ENCODE measurements at places on chromosomes 16 and 17.

DNA sequence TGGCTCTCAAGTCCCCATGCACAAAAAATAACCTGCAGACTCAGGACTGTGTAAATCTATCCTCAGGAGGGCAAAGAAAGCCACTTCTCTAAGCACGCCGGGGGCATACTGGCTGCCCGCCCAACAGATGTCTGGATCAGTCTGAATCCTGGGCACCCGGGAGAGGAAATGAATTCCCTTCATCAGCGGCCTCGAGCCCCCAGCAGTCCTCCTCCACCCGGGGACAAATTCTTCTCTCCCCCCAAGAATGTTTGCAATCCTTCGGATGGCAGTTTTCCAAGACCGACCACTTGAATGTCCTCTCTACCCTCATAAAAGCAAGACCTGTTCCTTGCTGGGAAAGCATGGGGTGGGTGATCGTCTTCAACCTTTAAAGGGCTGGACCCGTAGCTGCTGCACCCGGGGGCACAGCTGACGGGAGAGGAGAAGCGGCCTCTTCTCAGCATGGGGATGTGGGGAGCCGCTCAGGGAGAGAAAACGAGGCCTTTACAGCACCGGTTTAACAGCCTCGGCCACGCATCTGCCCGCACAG lies 9.4 kb upstream of the MAP2K3 start:
- DNase-seq, result no peak
- peaks cover 14% of the 10 kb centered on the region for H3K27me3 ChIP-seq
- no peaks in the 10 kb centered on the region for H3K36me3 ChIP-seq
- H3K4me3 ChIP-seq, result peak overlapping the region; percentile 90

DNA sequence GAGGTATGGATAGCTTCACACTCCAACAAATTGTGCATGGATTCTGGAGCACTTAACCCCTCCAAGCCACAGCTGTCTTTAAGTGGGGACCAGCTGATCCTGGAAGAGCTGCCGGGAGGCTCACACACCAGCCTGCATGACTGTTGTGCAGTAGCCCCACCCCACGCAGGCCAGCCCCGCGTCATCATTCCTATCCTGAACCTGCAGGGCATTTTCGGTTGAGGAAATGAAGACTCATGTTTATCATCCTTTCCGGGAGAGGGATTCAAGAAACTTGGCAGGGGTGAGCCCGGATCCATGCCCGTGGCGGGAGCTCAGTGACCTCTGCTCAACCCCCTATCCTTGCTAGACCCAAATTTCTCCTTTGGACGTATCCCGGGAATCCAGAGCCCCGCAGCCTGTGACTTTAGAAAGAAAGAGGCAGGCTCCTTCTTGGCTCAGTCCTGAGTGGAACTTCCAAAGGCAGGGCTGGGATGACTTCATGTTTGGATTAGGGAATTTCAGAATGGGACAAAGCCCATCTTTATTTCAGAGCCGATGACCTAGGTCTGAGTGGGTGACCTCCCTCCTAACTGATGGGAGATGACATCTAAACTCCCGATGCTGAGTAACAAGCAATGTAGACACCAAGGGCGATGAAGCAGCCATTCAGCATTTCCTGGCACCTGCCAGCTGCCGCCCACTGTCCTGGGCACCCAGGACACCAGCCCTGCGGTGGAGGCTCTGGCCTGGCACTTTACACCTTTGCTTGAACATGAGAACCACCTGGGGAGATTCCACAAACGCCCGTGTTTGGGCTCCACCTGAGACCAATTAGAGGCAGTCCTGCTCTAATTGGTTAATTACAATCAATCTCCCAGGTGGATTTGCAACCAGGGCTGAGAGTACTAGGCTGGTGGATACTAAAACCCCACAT lies 43.3 kb upstream of the CMIP start:
- no peak overlapping the region for H3K27ac ChIP-seq
- DNase-seq, result no peak
- peaks cover 13% of the 10 kb centered on the region for H3K27me3 ChIP-seq
- H3K4me1 ChIP-seq, result peaks cover 3% of the 10 kb centered on the region
- H3K4me3 ChIP-seq, result no peak overlapping the region

DNA sequence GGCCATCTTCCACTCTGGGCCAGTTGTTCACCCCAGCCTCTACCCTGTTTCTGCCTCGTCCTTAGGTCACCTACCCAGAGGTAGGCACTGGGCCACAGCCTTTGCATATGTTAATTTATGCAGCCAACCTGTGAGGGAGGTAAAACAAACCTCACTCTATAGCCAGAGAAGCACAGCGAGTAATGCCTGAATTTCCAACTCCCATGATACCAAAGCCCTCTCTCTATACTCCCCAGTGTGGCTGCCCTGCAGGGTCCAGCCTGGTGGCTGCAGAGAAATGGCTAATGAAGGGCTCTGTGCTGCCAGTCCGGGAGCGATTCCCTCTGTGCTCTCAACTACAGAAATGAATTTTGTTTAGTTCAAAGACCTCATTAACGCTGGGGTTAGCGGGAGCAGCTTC lies 397.0 kb upstream of the CCL2 start:
- H3K36me3 ChIP-seq, result no peaks in the 10 kb centered on the region
- no peak for DNase-seq
- H3K4me1 ChIP-seq, result no peaks in the 10 kb centered on the region

GRCh38 chr17:42092939-42093338 lies 5.3 kb downstream of the ZNF385C start:
- peaks cover 78% of the 10 kb centered on the region for H3K27me3 ChIP-seq
- no peaks in the 10 kb centered on the region for H3K36me3 ChIP-seq
- H3K4me1 ChIP-seq, result peaks cover 5% of the 10 kb centered on the region

- H3K4me1 ChIP-seq, result no peaks in the 10 kb centered on the region
- H3K27ac ChIP-seq, result no peak overlapping the region
- H3K36me3 ChIP-seq, result no peaks in the 10 kb centered on the region
- no peak overlapping the region for H3K4me3 ChIP-seq
Observed at GRCh38 chr16:53609536-53609935, 94.1 kb downstream of the RPGRIP1L start.

GRCh38 chr16:56748191-56748590 lies 18.3 kb downstream of the NUP93 start:
- no peak for DNase-seq
- H3K36me3 ChIP-seq, result peaks cover 23% of the 10 kb centered on the region
- no peak overlapping the region for H3K27ac ChIP-seq
- no peaks in the 10 kb centered on the region for H3K27me3 ChIP-seq
- H3K4me3 ChIP-seq, result no peak overlapping the region

DNA sequence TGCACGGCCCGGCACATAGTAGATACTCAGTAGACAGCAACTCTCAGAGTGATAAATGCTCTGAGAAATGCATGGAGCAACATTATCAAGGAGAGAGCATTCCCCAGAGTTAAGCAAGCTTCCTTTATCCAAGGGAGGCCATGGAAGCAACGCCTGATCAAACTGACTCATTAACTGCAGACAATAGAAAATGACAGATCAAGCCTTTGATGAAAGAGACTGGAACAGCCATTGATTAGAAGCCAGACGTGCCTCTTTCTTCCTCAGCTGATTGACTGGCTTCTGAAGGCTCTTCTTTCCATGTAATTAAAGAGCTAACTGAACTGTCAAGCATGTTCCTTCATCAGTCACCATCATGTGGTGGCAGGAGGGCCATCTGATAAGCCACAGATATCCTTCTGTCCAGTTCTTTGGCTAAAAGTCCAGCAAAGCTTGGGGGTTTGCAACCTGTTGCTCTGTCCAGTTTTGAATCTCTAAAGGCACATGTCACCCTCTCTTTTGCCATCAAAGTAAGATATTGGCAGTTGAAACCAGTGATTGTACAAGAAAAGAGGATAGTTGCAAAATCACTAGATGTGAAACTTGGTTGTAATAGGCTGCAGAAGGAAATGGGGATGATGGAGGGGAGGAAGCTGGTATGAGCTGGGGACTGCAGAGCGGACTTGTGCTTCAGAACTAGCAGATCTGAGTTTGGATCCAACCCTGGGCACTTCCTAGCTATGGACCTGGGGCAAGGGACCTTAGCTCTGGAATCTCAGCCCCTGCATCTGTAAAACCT lies 188.0 kb downstream of the HAPSTR1 start:
- peaks cover under 1% of the 10 kb centered on the region for H3K27me3 ChIP-seq
- DNase-seq, result no peak
- no peaks in the 10 kb centered on the region for H3K4me1 ChIP-seq
- H3K36me3 ChIP-seq, result no peaks in the 10 kb centered on the region
- H3K27ac ChIP-seq, result no peak overlapping the region

GRCh38 chr17:21374441-21375161 lies 1.6 kb upstream of the KCNJ12 start:
- H3K27me3 ChIP-seq, result peaks cover 78% of the 10 kb centered on the region
- peaks cover 2% of the 10 kb centered on the region for H3K4me1 ChIP-seq
- no peak for DNase-seq
- H3K4me3 ChIP-seq, result no peak overlapping the region
- H3K36me3 ChIP-seq, result no peaks in the 10 kb centered on the region
- H3K27ac ChIP-seq, result no peak overlapping the region

GRCh38 chr17:69012895-69013805 lies 47.6 kb downstream of the ABCA9 start:
- no peaks in the 10 kb centered on the region for H3K4me1 ChIP-seq
- no peaks in the 10 kb centered on the region for H3K27me3 ChIP-seq
- no peak overlapping the region for H3K27ac ChIP-seq
- H3K36me3 ChIP-seq, result no peaks in the 10 kb centered on the region
- no peak for DNase-seq
- no peak overlapping the region for H3K4me3 ChIP-seq

DNA sequence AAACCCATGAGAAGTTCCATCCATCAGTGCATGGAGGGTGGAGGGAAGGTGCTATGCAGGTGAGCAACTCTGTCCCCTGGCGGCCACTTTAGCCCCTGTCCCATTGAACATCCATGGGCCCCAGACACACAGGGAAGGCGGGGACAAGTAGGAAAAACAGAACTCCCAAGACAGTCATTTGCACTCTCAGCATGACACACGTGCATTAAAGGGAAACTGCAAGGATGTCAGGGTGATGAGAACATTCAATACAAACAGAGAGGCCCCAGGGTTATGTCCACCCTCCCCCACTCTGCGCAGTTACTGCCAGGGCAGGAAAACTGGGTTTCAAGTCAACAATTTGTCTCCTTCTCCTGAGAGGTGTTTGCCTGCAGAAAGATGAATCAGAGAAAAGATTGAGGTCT lies 44.0 kb upstream of the AKTIP start:
- H3K27me3 ChIP-seq, result peaks cover 64% of the 10 kb centered on the region
- no peak overlapping the region for H3K4me3 ChIP-seq
- no peak for DNase-seq
- H3K27ac ChIP-seq, result no peak overlapping the region
- peaks cover 53% of the 10 kb centered on the region for H3K4me1 ChIP-seq
- H3K36me3 ChIP-seq, result peaks cover 2% of the 10 kb centered on the region

DNA sequence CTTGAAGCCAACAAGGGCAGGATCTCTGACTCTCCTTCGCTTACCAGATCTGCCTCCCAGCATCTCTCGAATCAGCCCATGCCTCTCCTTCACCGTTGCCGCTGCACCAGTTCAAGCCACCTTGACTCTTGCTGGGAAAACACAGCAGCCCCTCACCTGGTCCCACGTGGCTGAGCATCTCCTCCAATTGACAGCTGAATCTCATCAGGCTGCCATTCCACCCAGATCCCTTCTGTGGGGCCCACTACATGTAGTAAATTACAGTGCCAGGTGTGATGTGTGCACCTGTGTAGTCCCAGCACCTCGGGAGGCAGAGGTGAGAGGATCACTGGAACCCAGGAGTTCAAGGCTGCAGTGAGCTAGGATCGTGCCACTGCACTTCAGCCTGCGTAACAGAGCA lies 37.8 kb upstream of the C16orf78 start:
- H3K4me1 ChIP-seq, result no peaks in the 10 kb centered on the region
- H3K27ac ChIP-seq, result no peak overlapping the region
- DNase-seq, result no peak
- H3K4me3 ChIP-seq, result no peak overlapping the region
- peaks cover 3% of the 10 kb centered on the region for H3K27me3 ChIP-seq

DNA sequence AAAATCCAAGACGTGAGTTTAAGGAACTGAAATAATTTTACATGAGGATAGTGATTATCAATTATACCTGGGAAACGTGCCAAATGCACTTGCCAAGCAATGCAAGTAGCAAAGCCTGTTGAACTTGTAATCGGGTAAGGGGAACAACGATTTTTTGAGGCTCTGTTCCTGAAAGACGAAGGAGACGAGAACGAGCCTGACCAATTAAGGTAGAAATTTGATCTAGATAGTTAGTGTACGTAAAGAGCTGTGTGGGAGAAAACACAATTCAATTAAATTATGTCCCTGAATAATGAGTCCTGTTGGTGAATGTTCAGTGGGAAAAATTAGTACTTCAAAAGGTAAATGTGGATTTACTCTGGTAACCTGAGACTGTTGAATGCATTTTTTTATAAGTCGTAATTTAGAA lies 17.7 kb upstream of the KCTD5 start:
- peak overlapping the region; percentile 90 for H3K27ac ChIP-seq
- H3K36me3 ChIP-seq, result peaks cover 19% of the 10 kb centered on the region
- DNase-seq, result no peak
- H3K27me3 ChIP-seq, result peaks cover 6% of the 10 kb centered on the region

GRCh38 chr16:35492225-35492624 lies 2032.8 kb downstream of the TP53TG3F start:
- H3K27ac ChIP-seq, result no peak overlapping the region
- H3K27me3 ChIP-seq, result no peaks in the 10 kb centered on the region
- no peak for DNase-seq

GRCh38 chr17:57744195-57745170 lies 616 bp downstream of the CCDC182 start:
- DNase-seq, result no peak
- H3K36me3 ChIP-seq, result no peaks in the 10 kb centered on the region
- H3K4me1 ChIP-seq, result peaks cover 5% of the 10 kb centered on the region
- no peak overlapping the region for H3K4me3 ChIP-seq
- peaks cover 56% of the 10 kb centered on the region for H3K27me3 ChIP-seq
- H3K27ac ChIP-seq, result no peak overlapping the region

GRCh38 chr16:72876221-72876620 lies 171.7 kb downstream of the ZFHX3 start:
- H3K36me3 ChIP-seq, result no peaks in the 10 kb centered on the region
- peak; percentile 53 for DNase-seq
- peaks cover 23% of the 10 kb centered on the region for H3K4me1 ChIP-seq

GRCh38 chr17:14302431-14303099 lies 1.7 kb downstream of the HS3ST3B1 start:
- H3K4me1 ChIP-seq, result peaks cover 61% of the 10 kb centered on the region
- peak overlapping the region; percentile 97 for H3K4me3 ChIP-seq
- H3K27me3 ChIP-seq, result peaks cover 39% of the 10 kb centered on the region
- H3K27ac ChIP-seq, result peak overlapping the region; percentile 92
- DNase-seq, result peak; percentile 88

DNA sequence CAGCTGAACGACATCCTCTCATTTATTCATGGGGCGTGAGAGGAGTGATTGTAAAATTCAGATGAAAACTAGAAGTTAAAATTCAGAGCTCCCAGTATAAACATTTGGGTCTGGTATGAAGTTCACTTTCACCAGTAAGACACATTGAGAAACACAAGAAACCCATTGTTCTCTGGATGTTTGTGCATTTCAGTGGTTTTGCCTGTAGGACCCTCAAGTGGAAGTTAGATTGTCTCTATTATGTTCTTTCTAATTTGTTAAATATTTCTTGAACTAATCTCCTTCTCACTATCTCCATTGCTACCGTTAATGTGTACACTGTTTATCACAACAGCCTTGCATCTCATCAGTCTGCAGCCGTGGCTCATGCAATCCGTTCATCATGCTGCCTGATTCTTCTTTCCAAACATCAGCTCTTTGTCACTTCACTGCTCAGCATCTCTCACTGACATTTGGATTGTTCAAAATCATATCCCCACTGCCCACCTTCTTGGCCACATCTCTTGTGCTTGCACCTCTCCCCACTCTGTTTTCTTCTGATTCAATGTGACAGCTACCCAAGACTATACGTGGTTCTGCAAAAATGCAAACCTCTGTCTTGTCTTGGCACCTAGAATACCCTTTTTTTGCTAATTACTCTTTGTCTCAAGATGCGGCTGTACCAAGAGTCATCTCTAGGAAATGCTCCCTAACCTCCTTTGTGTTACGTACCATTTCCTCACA lies 49.5 kb downstream of the HLF start:
- H3K27ac ChIP-seq, result no peak overlapping the region
- H3K4me3 ChIP-seq, result no peak overlapping the region
- no peaks in the 10 kb centered on the region for H3K36me3 ChIP-seq
- peaks cover 25% of the 10 kb centered on the region for H3K27me3 ChIP-seq
- peaks cover 3% of the 10 kb centered on the region for H3K4me1 ChIP-seq
